ENCODE measurements at places on chromosomes 4 and X. TPM values are rescaled to one million over a fixed set of nuclear protein-coding genes. Genes with fewer than 3 reads are reported as not detected.

The CT55 gene
- polyA plus RNA-seq = 0.10 TPM

The RNF128 gene
- 13.9 TPM for polyA plus RNA-seq

The FGFBP1 gene
- not detected for polyA plus RNA-seq

The SULT1B1 gene
- polyA plus RNA-seq = 0.73 TPM

The NR3C2 gene
- polyA plus RNA-seq = 16.2 TPM

The HS6ST2 gene
- 21.1 TPM for polyA plus RNA-seq

The CITED1 gene
- polyA plus RNA-seq = 12.6 TPM

The CCSER1 gene
- polyA plus RNA-seq = 22.4 TPM

The TMEM35A gene
- 7.9 TPM for polyA plus RNA-seq

The SRPX2 gene
- 16.9 TPM for polyA plus RNA-seq

The ODAM gene
- 1.8 TPM for polyA plus RNA-seq

The SPANXA1 gene
- not detected for polyA plus RNA-seq

The GAGE13 gene
- not detected for polyA plus RNA-seq

The ETNPPL gene
- 0.53 TPM for polyA plus RNA-seq

The TMEM31 gene
- 1.8 TPM for polyA plus RNA-seq

The NAP1L5 gene
- 12.2 TPM for polyA plus RNA-seq

The ERAS gene
- not detected for polyA plus RNA-seq

The SHISA3 gene
- 97.9 TPM for polyA plus RNA-seq

The CTAG1B gene
- not detected for polyA plus RNA-seq

The ELF4 gene
- polyA plus RNA-seq = 11.7 TPM

The ASMT gene
- polyA plus RNA-seq = 0.10 TPM

The WDR13 gene
- polyA plus RNA-seq = 116 TPM

The YY2 gene
- polyA plus RNA-seq = 3.2 TPM

The IGSF1 gene
- 23.0 TPM for polyA plus RNA-seq
